ENCODE measurements at places on chromosomes 5 and 9.

DNA sequence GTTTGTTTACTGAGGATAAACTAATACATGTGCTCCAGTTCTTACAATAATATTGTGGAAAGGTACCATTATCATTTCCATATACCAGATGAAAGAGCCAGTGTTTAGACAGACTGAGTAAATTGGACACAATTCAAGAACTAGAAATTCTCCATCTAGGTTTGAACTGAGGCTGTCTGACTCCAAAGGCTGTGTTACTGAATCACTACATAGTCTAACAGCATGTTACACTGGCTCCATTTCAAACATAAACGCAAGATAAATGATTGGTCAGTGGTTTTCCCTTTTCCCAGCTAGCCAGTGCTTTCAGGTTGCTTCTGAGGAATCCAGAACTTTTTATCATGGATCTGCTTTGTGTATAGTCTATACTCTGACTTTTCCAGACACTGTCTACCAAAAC lies 8.1 kb downstream of the SPDL1 start:
- no peak for DNase-seq

GRCh38 chr5:66896171-66896570 lies 300.0 kb downstream of the MAST4 start:
- no peak for DNase-seq

DNA sequence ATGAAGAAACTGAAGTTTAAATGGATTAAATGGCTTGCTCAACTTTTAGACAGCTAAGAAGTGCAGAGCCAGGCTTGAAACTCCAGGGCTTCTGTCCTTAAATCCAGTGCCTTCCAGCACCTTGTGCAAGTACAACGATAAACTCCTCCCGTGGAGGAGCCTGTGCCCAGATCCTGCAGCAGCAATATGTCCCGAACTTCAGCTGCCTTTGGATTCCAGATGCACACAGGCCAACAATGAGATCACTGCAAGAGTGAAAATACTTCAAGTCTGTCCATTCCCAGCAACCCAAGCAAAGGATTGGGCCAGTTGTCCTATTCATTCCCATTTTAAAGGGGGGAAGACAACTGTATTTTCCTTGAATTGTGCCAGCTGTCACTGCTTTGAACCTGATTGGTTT lies 199.6 kb downstream of the CRB2 start:
- no peak for DNase-seq

DNA sequence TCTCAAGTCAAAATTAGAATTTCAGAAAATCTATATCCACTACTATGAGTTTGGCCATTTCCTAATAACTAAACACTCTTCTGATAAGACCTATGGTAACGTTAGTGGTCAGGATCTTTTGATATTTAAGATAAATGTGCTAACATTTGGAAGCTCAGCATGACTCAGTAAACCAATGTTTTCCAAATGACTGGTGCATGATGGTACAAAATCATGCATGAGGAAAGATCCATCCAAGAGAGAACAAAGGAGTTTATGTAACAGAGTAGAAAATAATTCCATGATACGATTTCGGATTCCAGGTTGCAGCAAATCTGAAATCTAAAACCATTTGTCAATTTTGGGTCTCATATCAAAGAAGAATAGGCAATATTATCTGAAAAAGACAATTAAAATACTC lies 279.2 kb downstream of the NSG2 start:
- peak; percentile 62 for DNase-seq

DNA sequence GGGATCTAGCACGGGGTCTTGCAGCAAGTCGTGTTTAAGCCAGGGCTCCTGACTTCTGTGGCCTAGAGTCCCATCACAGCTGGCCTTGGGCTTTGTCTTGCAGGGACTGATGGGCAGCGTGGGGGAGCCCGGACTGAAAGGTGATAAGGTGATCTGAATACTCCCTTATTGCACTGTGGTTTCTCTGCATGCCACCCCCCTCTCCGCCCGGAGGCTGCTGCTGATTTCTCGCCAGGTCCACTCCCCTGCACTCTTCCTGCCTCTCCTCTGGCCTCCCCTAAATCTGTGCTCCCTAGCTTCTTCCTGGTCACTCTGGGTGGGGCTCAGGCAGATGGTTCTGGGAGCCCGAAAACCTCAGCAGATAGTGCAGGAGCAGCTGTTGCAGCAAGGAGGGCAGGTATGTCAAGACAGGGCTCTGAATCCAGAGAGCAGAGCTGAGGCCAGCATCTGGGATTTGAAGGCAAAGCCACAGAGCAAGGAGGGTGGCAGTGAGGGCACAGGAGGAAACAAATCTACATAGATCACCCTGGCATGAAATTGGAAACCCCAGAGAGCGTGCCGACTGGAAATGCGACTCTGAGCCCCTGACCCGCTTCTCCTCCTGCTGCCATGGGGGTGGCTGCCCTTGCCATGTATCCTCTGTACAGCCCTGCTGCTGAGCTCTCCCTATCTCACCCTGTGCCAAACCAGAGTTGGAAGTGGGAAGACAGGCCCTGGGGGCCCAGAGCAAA lies 76.5 kb downstream of the COL27A1 start:
- no peak for DNase-seq

DNA sequence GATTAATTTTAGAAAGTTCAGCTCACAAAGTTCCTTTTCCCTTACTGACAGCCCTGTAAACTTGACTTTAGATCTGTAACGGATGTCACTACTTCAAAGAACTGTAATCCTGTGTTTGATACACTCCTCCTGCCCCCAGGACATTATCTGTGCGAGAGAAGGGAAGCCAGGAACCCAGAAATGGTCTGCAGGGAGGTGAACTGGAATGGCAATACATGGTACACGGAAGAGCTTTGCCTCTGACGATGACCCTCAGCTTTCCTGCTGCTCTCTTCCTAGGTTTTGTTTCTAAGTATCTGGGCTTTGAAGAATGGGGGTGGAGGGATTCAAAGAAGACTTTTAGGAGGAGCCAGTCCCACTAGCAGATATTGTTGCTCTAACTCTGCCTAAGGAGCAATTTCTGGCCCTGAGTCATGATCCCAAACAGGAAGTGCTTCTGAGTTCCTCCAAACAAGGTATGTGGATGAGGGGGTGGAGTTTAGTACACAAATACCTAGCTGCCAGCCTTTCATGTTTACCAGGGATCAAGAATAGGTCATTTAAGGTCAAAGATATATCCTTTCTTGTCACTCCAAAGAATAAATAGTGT lies 43.4 kb upstream of the TMC1 start:
- no peak for DNase-seq

- DNase-seq: no peak
Observed at GRCh38 chr9:133996531-133997520, 4.7 kb upstream of the VAV2 start.

DNA sequence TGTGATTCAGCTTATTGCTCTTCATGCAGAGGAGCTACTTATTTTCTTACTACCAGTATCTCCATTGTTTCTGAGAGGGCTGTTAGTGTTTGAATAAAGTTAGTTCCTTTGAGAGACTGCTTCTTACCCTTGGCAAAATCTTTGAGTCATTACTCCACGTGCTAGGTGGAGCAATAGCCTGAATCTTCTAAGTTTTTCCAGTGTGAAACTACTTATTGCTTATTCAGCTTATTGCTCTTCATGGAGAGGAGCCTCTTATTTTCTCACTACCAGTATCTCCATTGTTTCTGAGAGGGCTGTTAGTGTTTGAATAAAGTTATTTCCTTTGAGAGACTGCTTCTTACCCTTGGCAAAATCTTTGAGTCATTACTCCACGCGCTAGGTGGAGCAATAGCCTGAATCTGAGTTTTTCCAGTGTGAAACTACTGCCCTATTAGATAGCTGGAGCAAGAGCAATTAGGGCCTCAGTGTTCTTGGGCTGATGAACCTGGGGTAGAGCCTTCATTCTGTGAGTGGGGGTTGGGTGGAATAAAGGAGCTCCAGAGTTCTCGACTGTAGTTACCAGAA lies 41.9 kb downstream of the GPBP1 start:
- no peak for DNase-seq
